Activated B cell treated with CpG ODN at 0.5 μM for 24 hours (primary cell): ENCODE measurements at places on chromosomes 11 and 22. TPM values are rescaled to one million over a fixed set of nuclear protein-coding genes. Genes with fewer than 3 reads are reported as not detected.

GRCh38 chr11:27458182-27458581 is 14.4 kb downstream of the LGR4 start:
- DNase-seq: no peak

- DNase-seq: no peak
Measured at GRCh38 chr22:26673486-26673885, 16.1 kb downstream of the MIAT start.

- DNase-seq: no peak
Measured at GRCh38 chr11:3609416-3610265, 32.2 kb downstream of the ART5 start.

GRCh38 chr11:82843057-82843795 is 57.0 kb downstream of the PRCP start:
- DNase-seq: no peak

DNA sequence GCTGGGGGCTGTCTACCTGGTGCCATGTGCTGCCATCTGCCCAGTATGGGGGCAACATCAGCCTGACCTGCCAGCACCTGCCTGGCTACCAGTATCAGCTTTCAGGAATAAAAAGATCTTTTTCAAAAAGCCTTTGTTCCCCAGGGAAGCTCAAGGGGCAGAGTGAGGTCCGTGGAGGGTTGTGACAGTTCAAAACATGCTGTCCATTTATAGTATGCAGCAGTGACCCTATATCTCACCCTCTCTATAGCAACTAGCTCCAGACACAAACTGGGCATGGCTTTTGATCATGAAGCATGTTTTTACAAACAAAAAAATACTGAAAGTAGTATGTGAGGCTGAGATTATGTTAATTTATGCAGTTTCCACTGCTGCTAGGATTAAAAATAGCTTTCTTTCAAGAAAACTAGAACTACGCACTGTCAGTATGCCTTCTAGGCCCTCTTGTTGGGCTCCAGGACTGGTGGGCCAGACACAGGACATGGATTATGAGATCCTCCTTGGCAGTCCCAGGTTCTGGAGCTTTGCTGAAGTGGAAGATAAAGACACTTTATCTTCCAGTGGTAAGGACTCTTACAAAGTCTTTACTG is 23.4 kb downstream of the NAV2 start:
- no peak for DNase-seq

DNA sequence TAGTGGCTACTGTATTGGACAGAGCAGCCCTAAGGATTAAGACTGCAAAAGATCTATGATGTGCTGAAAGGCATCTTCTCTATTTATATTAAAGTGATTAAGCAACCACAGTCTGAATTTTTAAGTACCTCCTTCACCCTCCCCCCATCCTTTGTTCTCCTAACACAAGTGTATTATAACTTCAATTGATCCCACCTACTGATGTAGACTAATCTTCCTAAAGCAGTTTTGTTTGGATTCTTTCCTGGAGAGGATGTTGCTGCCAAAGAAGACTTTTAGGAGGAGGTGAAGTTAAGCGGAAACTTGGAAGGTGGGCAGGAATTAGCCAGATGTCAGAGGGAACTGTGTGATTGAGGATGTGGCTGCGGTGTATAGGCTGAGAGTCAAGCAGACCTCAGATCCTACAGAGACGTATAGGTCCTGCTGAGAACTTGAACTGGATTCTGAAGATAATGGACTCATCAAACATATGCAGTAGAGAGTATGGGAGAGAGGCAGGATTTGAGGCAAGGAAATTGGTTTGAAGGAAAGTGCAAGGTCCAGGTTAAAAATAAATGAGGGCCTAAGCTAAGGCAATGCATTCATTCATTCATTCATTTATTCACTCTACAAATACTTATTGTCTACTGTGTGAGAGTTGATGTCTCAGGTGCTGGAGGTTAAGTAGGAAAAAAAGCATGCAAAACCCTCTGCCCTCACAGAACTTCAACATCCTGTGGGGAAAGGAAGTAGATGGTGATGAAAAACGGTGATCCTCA is 5.2 kb upstream of the RASSF10 start:
- no peak for DNase-seq

GRCh38 chr11:46006418-46007070 is 84.1 kb downstream of the LARGE2 start:
- DNase-seq: no peak

GRCh38 chr11:126930091-126930841 is 70.3 kb downstream of the KIRREL3 start:
- DNase-seq: no peak

- no peak for DNase-seq
Measured at GRCh38 chr11:4559527-4560440, 14.8 kb downstream of the OR52M1 start.

DNA sequence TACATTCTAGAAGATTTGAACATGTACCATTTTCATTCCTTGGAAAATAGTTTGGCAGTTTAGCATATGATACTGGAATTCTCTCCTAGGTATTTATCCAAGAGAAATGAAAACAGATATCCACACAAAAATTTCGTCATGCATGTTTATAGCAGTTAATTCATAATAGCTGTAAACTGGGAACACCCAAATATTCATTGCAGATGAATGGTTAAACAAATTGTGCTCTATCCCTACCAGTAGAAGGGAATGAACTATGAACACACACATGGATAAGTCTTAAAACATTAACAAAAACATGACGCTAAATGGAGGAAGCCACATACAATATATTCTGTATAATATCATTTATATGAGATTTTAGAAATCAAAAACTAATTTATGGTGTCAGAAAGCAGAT is 61.5 kb downstream of the PDE3B start:
- no peak for DNase-seq

- no peak for DNase-seq
Measured at GRCh38 chr22:18104566-18104965, 6.0 kb upstream of the TUBA8 start.

GRCh38 chr11:57071829-57072228 is 83.1 kb downstream of the OR5AK2 start:
- DNase-seq: no peak

- DNase-seq: no peak
Measured at GRCh38 chr11:12680246-12680939, 6.2 kb downstream of the TEAD1 start.

GRCh38 chr11:33867561-33867960 is 24.3 kb downstream of the LMO2 start:
- no peak for DNase-seq

DNA sequence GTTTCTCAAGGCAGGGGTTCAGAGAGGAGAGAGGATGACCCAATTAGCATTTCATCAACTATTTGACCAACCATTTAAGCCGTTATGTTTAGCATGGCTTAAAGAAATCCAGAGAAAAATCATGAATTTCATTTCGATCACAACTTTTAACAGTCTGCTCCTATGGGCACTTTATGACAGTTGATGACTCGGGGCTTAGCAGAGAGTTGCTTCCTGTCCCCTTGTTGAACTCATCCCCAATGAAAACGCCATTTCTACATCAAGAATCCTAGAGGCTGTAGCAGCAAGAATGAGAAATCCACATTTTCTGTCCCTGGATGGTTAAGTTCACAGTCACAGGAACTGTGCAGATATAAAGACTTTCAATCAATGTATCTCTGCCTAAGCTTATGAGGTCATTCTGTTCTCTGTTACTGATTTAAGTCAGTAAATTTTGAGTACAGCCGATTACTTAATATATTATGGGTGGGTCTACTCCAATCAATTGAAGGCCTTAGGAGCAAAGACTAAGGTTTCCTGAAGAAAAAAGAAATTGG is 81.1 kb downstream of the BDNF start:
- no peak for DNase-seq

GRCh38 chr11:116439361-116439677 is 333.5 kb downstream of the BUD13 start:
- DNase-seq: no peak

- DNase-seq: no peak
Measured at GRCh38 chr22:20479612-20480196, 15.9 kb downstream of the KLHL22 start.

- no peak for DNase-seq
Measured at GRCh38 chr11:10581481-10582019, 13.1 kb upstream of the LYVE1 start.

DNA sequence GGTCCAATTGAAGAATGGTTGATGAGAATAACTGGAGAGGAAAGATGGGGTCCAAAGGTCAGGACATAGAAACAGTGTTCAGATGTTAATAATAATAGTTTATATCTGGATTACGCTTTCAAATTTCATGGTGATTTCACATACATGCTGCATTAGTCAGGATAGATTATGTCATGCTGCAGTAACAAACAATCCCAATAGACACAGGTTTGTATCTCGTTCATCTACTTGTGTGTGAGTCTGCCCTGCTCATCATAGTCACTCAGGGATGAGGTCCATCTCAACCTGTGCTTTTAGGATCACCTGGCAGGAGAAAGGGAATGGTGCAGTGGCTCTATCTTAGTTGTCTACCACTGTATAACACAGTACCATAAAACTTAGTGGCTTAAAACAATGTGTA is 48.0 kb upstream of the PLET1 start:
- no peak for DNase-seq

GRCh38 chr11:17197431-17197898 is 10.3 kb downstream of the PIK3C2A start:
- no peak for DNase-seq

DNA sequence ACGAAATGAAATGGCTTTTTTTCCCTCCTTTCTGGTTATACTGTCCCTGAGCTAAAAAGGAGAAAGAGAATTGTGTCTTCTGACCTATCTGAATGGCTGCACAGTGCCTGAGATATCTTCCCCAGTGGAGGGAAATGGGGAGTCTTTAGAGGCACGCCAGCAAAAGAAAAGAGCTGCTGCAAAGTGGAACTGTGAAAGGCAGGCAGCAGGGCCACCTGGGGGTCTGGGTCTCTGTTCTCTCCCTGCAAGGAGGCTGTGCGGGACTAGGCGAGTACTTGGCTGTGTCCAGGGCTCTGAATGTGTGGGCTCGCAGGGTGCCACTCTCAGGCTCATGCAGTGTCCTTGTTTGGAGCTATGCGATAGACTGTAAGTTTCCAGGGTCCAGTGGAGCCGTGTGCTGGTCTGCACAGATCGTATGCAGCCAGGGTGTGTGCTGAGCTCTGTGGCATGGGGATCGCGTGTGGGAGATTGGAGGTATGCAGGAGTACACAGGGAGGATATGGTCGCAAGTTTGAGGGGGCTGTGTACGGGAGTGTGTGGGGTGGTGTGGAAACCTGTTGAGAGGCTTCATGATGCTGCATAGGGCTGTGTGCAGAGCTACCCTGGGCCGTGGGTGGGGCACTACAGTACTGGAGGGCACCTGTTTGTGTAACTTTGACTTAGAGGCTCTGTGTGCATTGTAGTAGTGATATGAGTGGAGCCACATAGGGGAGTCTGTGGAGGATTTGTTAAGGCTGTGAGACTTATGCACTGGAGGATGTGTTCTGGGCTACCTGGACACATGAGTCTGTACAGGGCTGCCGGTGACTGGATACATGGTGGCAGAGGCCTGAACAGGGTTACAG is 70.1 kb upstream of the OLFML1 start:
- no peak for DNase-seq

The PGA3 gene
- not detected in 2 replicates for total RNA-seq

The GPHA2 gene
- 0.33 and 0.71 TPM in 2 replicates for total RNA-seq

The GRIA4 gene
- not detected in 2 replicates for total RNA-seq

The BATF2 gene
- total RNA-seq: 0.07 and 0.24 TPM in 2 replicates

The TENM4 gene
- total RNA-seq: 1.9 and 2.4 TPM in 2 replicates

The TMEM191B gene
- 2.5 and 3.0 TPM in 2 replicates for total RNA-seq

The KCNE3 gene
- total RNA-seq: not detected in 2 replicates

The SEZ6L gene
- total RNA-seq: not detected in 2 replicates
